H1 (cell line): ENCODE measurements at places on chromosomes 7 and 10. TPM values are rescaled to one million over a fixed set of nuclear protein-coding genes. Genes with fewer than 3 reads are reported as not detected.

- peaks cover 11% of the 10 kb centered on the region for H3K4me1 ChIP-seq
- DNase-seq, result no peak
- H3K4me3 ChIP-seq, result no peak overlapping the region
- H3K27ac ChIP-seq, result no peak overlapping the region
- no peaks in the 10 kb centered on the region for H3K27me3 ChIP-seq
Measured at GRCh38 chr10:11448545-11449244, 162.8 kb downstream of the USP6NL start.

DNA sequence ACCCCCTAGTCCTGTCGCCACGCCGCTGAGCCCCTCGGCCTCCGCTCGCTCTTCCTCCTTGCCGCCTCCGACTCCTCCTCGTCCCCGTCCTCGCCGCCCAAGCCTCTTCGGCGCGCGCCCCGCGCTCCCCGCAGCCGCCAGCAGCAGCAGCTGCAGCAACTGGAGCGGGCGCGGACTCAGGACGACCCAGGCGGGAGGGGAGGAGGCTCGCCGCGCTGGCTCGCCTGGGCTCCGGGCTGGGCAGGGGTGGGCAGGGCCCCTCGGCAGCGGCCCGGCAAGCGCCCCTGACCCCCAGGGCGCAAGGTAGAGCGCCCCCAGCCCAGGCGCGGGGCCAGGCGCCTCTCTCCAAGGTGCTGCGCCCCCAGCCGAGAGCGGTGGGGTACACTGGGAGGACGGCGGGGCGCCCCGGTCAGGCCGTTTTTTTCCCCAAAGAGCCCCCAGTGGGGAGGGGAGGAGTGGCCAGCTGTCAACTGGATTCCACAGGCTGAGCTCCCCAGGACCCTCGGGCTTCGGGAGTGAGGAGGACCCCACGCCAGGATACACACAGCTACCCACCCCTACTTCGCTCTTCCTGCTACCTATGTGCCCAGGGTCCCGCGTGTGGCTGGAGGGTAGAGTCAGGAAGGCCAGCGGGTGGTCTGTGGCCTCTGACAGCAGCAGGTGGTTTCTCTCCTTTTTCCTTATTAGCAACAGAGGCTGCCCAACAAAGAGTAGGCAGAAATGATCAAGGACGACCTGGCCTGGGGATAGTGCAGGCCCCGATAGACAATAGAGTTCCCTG is 903 bp upstream of the KCNMA1 start:
- H3K4me1 ChIP-seq, result peaks cover 16% of the 10 kb centered on the region
- peaks cover 51% of the 10 kb centered on the region for H3K27me3 ChIP-seq
- DNase-seq, result peak; percentile 75
- H3K4me3 ChIP-seq, result peak overlapping the region; percentile 83
- no peak overlapping the region for H3K27ac ChIP-seq

DNA sequence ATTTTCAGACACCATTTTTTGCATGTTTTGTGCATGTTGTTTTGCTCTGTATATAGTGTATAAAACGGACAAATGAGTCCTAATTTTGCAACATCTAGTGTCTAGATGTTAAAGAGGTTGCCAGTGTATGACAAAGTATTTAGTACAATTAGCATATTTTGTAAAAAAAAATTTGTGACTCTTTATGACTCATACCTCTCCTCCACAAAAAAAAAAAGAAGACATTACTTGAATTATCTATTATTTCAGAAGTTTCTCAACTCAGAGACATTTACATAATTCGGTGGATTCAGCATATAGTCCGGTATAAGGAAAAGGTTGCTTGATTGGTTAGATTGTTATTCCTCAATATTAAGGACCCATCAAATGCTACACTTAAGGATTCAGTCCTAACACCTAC is 26.0 kb downstream of the NUP42 start:
- no peak overlapping the region for H3K4me3 ChIP-seq
- H3K27me3 ChIP-seq, result no peaks in the 10 kb centered on the region; the same call in 1 of the 2 replicates
- H3K4me1 ChIP-seq, result no peaks in the 10 kb centered on the region
- no peak overlapping the region for H3K27ac ChIP-seq
- no peak for DNase-seq

SLC35G1 gene
- 6.2 and 6.9 TPM in 2 replicates for total RNA-seq

ABCF2 gene
- 51.0 and 55.0 TPM in 2 replicates for total RNA-seq

DNA sequence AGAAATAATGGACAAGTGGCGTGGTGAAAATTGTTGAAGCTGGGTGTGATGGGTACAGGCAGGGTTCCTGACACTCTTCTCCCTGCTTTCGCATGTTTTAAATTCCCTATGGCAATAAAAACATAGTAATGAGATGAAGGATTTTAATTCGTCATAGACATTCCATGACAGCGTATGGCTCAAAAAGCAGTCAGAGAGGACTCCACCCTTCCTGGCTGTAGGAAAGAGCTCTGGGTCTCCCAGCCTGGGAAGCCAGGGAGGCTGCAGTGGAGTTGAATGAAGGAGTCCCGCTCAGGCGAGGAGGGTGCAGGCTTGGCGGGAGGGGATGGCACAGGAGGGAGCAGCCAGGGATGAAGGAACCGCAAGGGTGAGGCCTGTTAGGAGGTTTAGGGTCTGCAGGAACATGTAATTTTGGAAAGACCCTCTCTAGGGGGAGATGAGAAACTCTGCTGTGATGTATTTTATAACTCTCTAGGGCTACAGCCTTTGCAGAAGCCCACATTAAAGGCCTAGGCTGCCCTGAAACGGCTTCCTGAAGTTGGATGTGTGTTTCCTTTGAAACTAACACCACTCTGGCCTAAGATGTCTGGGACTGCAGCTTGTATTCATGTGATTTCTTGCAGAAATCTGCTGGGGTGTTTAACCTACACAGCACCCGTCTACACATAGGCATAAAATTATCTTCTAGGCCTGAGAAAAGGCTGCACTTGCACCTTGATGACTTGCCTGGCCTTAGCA is 7.6 kb upstream of the LARP4B start:
- H3K4me1 ChIP-seq, result no peaks in the 10 kb centered on the region
- H3K36me3 ChIP-seq, result no peaks in the 10 kb centered on the region
- H3K27ac ChIP-seq, result no peak overlapping the region
- no peaks in the 10 kb centered on the region; the same call in 1 of the 2 replicates for H3K27me3 ChIP-seq

GRCh38 chr7:125491137-125491536 is 561.5 kb upstream of the POT1 start:
- DNase-seq, result no peak
- H3K4me3 ChIP-seq, result no peak overlapping the region
- H3K36me3 ChIP-seq, result no peaks in the 10 kb centered on the region
- H3K27ac ChIP-seq, result no peak overlapping the region

TSPAN33 gene
- 47.1 TPM in 2 replicates for total RNA-seq

GRCh38 chr7:117955046-117955445 is 81.8 kb upstream of the CTTNBP2 start:
- DNase-seq, result no peak
- H3K4me1 ChIP-seq, result no peaks in the 10 kb centered on the region
- no peak overlapping the region for H3K4me3 ChIP-seq
- H3K27me3 ChIP-seq, result no peaks in the 10 kb centered on the region

CAV2 gene
- total RNA-seq, result 4.7 and 6.4 TPM in 2 replicates
